ENCODE measurements at places on chromosomes 4 and X. TPM values are rescaled to one million over a fixed set of nuclear protein-coding genes. Genes with fewer than 3 reads are reported as not detected.

The ATP2B3 gene
- 0.16 TPM for total RNA-seq

The EMCN gene
- 27.5 TPM for total RNA-seq

The MND1 gene
- total RNA-seq, result not detected

The IGBP1 gene
- 31.2 TPM for total RNA-seq

The PNMA5 gene
- not detected for total RNA-seq

DNA sequence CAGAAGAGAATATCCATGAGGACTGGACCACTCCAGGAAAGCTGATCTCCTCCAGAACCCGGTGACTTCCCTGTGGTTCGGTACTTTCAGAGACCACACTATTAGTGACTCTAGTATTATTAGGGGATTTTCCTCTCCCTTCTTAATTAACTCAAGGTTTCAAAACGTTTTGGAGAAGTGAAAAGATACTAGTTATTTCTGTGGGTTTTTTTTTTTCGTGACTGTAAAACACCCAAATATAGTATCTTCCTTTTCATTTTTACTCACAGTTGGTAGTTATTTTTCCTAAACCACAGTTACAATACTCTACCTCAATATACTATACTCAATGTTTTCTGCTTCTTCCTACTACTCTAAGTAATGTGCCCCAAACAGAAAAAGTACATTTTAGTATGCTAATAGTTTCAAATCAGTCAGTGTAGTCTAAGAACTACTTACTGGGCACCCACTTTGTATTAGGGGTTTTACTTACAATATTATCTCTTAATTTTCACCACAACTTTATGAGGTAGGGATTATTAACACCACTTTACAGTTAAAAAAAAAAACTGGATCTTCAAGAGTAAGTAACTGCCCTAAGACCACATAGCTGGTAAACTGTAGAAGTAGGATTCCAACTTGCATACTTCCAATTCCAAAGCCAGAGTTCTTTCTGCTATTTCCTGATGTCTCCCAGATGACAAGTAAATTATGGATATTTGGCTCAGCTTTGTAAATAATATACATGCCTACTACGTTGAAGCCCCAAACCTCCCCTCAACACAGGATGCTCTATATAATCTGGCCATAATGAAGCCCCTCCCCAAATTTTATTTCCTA lies 45.0 kb downstream of the SLC9A7 start:
- DNase-seq, result no peak

DNA sequence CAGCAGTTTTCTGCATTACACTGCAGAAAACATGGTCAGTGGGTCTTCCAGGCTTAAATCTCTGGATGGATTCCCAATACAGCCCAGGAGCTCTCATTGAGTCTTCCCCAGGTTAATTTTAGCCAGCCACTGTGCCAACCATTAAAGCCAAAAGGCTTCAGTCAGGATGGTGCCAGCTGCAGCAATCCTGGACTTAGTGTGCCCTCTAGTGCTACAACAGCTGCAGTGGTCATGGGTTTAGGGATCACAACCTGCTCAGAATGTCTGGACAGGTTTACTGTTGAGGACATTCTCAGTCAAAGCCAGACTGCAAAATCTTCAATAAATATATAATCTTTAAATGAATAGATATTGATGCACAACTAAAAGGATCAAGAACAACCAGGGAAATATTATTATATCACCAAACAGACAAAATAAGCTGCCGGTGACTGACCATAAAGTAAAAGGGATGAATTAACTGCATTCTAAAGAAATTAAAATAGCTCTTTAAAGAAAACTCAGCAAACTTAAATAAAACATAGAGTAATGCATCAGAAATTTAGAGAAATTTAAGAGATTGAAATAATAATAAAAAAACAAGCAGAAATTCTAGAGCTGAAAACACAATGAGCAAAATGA lies 639.9 kb downstream of the SPOCK3 start:
- DNase-seq, result no peak

- no peak for DNase-seq
These were observed 15.3 kb downstream of the KLHL2 start for GRCh38 chr4:165222651-165222994.

GRCh38 chr4:25929298-25929686 lies 15.3 kb downstream of the SMIM20 start:
- DNase-seq, result no peak

DNA sequence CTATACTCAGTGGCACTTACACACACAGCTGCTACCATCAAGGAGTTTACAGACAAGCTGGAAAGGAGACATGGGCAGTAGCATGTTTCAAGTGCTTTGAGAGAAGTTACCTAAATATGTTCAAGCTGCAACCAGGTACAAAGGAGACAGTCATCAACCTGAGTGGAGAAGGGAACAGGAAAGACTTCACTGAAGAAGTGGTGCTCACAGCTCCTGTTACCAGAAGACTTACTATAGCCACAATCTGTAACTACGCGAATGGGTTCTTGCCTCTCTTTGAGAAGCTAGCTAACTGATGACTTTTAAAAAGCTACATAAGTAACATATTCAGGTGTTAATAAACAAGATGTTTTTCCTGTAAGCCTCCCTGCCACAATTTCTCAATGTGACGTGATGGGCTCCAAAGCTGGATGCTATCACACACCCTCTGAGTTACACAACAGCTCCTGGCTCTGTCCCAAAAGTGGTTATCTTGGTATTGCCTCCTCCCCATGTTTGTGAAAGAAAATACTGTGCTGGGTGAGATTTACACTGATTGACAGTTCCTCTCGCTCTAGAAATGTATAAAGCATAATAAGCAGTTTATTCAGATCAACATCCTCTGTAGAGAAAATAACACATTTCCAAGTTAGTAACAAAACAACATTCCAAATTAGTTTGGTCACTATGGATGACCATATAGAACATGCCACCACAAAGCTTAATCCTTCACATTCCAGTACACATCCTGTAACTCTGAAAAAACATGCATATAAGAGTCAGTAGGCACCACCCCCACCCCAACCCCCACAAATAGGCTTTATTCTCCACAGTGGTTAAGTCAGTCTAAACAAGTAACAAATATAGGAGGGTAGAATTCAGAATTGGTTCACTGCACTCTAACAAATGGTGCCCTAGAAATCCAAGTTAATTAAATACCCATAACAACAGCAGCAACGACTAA lies 81.8 kb downstream of the FRYL start:
- no peak for DNase-seq

DNA sequence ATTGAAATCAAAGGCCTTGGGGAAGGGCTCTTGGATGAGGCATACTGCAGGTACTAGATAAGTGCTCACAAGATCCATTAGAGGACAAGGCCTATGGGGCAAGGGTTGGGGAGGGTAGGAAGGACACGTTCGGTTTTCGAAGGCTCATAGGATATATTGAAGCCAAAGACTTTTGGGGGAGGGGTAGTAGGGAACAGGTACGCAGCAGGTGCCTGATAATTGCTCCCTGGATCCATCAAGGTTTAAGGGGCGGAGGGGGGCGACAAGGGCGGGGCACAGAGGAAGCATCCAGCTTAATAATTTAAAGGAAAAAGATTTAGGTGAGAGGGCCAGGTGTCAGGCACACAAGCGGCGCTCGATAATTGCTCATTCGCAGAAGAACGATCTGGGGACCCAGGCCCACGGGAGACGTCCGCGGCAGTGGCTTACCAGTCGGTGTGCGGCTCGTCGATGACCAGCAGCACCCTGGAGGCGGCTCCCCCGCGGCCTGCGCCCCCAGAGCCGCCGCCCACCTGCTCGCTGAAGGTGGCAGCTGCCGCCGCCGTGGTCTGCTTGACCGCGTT lies 653 bp downstream of the SYN1 start:
- DNase-seq, result no peak

- no peak for DNase-seq
These were observed 186.9 kb upstream of the SPOCK3 start for GRCh38 chr4:167421201-167421600.

DNA sequence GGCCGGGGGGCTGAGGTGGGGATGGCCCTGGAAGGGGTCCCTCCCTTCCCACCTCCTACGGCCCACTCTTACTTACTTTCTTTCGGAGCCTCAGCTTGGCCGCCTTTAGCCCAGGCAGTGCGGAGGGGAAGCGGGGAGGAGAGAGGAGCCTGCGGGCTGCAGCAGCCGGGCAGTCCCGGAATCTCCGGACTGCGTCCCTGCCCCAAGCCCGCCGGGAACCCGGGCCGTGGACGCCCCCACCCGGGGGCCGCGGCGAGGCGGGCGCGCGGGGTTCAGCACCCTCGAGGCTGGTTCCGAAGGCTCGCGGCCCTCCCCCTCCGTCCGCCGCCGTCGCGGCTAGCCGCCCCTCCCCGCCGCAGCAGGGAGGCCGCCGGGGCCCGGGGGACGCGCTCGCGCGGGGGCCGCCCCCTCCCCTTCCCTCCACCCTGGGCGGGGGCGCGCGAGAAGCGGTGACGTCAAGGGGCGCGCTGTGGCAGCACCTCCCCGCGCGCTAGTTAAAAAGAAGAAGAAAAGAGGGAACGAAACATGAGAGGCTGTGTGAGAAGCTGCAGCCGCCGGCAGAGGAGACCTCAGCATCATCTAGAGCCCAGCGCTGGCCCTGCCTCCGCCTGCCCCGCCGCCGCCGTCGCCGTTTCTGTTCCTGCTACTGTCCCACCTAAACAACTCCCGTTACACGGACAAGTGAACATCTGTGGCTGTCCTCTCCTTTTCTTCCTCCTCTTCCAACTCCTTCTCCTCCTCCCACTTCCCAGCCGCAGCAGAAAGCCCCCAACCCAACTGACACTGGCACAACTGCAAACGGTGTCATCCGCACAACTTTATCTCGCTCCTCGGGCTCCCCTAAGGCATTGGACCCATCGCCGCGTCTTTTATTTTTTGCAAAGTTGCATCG lies at the start of gene HHIP:
Gene HHIP, plus strand, starts transcription at position 526 of the 892 bp plus-strand sequence. CDS start 520 bp downstream, outside the sequence.
- no peak for DNase-seq

DNA sequence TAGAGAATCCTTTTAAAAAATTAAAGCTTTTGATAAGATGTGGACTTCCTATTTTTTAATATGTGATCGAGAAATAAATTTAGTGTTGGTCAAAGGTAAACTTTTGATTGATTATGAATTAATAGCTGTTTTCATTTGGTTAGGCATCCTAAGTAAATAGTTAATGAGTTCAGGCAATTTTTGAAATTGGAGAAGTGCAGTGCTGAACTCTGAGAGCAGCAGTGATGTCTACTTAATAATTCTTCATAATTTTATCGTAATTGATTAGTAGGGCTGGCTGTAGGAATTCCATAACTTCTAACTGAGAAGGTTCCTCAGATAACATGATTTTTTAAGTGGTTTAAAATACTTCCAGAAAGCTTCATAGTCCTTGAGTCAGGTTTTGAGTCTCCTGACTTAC lies 1.5 kb downstream of the MND1 start:
- DNase-seq, result no peak

DNA sequence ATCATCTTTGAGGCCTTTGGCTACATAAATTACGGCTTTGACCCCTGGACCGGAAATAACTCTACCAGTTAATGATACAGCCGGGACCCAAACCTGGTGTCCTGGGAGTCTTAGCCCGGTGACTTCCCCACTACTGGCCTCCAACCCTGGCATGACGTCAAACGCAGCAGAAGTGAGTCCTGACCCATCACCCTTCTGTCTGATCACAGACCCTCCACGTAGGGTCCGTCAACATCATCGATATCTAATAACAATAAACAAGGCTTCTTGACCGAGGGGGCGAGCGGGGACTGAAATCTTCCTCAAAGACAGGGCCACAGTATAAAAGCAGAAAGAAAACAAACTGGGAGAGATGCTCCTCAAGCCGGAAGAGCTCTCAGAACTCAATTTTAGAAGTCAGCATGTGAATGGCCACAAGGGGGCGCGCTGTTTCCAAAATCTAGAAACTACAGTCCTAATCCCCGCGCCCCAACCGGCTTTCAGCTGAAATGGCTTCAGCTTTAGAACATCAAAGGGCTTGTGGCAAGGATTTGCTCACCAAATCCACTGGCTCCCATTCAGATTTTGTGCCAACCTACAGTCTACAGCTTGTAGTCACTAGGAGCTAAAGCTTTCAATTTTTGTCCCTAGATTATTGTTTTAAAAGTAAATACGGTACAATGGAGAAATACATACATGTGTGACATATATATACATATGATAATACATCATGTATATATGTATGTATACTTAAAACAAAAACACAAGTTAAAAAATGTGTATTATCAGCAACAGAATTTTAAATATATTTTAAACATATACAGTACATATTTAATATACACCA lies 46.4 kb upstream of the ENPP6 start:
- DNase-seq, result peak; percentile 94

DNA sequence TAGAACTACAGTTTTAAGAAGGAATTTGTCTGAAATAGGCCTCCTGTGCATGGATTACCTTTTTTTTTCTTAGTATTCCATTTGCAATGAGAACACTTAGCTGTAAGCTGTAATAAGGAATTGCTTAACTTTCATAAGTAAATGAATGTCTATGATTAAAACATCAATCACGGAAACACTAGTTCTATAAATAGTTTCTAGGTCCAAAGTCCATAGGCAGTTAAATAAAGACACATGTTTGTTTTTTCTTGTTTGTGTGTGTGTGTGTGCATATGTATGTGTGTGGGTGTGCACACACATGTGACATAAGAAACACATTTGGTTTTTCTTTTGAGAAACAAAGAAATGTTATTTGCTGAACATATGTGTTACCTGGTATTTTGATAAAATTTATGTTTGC lies 11.2 kb downstream of the GPRIN3 start:
- no peak for DNase-seq
